ENCODE measurements at places on chromosomes 11 and 22.

- H3K4me3 ChIP-seq, result no peak overlapping the region
- no peaks in the 10 kb centered on the region for H3K36me3 ChIP-seq
- DNase-seq, result no peak
These were observed 166.2 kb downstream of the PGR start for GRCh38 chr11:100963375-100963774.

DNA sequence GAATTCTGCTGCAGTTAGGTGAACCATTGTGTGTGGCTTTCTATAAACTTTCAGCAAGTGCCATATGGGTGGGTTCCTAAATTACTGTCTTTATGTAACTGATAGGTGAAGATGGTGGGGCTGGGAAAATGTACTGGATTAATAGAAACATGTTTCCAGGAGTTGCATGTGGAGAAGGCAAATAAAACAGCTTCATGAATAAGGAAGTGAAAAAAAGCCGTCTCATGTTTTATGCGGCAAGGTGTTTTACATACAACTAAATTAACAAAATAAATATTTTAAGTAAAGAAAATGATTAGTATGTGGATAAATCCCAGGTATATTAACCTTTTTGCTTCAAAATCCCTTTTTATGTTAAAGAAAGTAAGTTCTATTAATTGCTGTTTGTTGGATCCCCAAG, 67.2 kb downstream of the EXT2 start:
- H3K27ac ChIP-seq, result no peak overlapping the region
- no peaks in the 10 kb centered on the region for H3K27me3 ChIP-seq
- H3K4me1 ChIP-seq, result no peaks in the 10 kb centered on the region
- H3K36me3 ChIP-seq, result peaks cover 4% of the 10 kb centered on the region
- H3K4me3 ChIP-seq, result no peak overlapping the region
- no peak for DNase-seq

DNA sequence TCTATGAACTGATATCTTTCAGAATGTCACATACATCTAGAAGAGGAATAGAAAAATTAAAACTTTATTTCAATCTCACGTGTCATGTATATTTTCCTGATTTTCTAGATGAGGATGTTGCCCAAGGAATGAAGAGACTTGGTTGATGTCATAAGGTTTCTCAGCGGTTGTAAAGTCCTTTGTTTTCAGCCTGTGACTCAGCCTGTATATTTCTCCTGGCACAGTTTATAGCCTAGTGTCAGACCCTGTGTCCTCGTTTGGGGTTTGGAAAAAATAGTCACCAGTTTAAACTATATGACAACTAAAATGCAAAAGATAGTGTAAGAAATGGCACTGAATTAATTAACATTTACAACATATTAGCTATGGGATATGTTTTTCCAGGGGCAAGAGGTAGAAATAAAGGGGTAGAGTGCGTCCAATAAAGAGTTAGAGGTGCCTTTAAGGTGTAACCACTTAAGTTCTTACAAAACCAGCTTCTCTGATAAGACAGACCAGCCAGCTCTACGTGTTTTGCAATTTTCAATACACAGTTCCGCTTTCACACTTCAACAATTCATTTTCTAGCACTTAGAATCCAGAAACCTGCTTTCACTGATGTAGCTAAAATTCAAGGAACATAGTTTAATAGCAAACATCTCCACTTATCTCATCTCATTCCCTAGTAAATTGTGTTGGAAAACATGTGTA, 1432.6 kb upstream of the TENM4 start:
- no peaks in the 10 kb centered on the region for H3K36me3 ChIP-seq
- no peak overlapping the region for H3K4me3 ChIP-seq
- no peak for DNase-seq
- no peaks in the 10 kb centered on the region for H3K27me3 ChIP-seq

GRCh38 chr11:9142732-9143131, 51.3 kb upstream of the SCUBE2 start:
- H3K4me3 ChIP-seq, result no peak overlapping the region
- H3K27me3 ChIP-seq, result no peaks in the 10 kb centered on the region
- H3K27ac ChIP-seq, result no peak overlapping the region
- DNase-seq, result no peak
- H3K4me1 ChIP-seq, result no peaks in the 10 kb centered on the region

- no peak for DNase-seq
- H3K4me1 ChIP-seq, result no peaks in the 10 kb centered on the region
- peaks cover 6% of the 10 kb centered on the region for H3K27me3 ChIP-seq
- no peak overlapping the region for H3K4me3 ChIP-seq
These were observed 3.8 kb upstream of the MFRP start for GRCh38 chr11:119350302-119350701.

DNA sequence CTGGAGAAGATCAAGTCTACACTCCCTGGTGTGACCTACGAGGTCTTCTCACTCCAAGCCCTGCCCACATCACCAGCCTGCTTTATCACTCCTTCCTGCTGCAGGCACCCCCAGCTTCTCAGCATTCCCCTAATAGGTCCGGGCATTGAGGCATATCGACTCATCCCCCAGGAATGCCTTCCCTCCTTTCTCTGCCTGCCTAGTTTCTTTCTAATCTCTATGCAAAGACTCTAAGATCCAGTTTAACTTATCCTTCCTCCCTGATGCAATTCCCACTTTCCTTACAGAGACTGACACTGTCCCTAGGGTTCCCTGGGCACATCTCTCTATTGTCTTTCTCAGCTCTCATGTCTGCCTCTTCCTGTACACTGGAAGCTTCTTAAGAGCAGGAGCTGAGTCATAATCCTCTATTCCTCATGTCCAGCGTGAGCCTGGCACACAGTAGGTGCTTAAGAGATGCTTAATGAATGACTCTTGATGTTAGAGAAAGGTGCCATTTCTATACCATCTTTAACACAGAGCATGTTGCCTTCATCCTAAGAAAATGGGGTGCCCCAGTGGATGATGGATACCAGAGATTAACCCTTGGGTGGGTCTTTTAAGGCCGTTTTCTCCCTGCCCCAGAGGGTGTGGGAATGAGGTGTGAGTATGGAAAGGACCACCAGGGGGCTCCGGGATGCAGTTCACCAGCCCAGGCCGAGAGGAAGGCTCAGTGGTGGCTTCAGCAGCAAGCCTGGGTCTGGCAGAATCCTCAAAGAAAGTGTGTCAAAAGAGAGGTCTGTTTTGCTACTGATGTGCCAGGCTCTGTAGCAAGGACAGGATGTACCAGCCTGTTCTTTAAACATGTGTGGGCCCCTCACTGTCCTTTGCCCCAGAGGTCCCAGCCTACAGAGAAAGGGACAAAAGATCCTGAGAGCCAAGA, 34.7 kb downstream of the PARVA start:
- H3K36me3 ChIP-seq, result no peaks in the 10 kb centered on the region
- no peaks in the 10 kb centered on the region for H3K4me1 ChIP-seq
- H3K27ac ChIP-seq, result no peak overlapping the region
- peaks cover 2% of the 10 kb centered on the region for H3K27me3 ChIP-seq

- no peaks in the 10 kb centered on the region for H3K27me3 ChIP-seq
- H3K4me3 ChIP-seq, result no peak overlapping the region
- H3K36me3 ChIP-seq, result no peaks in the 10 kb centered on the region
- DNase-seq, result no peak
These were observed 20.4 kb upstream of the GRAMD1B start for GRCh38 chr11:123409456-123410217.

DNA sequence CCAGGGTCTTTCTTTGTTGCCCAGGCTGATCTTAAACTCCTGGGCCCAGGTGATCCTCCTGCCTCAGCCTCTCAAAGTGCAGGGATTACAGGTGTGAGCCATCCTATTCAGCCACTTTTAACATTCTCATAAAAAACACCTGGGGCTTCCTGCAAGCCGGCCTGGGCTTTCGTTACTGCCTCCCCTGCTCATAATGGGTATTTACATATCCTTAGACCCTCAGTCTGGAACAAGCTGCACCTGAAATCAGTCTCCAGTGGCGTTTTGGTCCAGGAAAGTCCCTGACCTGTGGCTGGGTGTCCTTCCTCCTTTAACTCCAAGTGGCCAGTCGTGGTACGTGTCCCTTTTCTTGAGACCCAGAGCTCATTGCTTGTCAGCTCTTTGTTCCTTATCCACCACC, 320.7 kb downstream of the TMEM135 start:
- H3K4me1 ChIP-seq, result no peaks in the 10 kb centered on the region
- no peak overlapping the region for H3K27ac ChIP-seq
- no peaks in the 10 kb centered on the region for H3K36me3 ChIP-seq
- no peak overlapping the region for H3K4me3 ChIP-seq
- no peak for DNase-seq

GRCh38 chr11:12725863-12726682, 51.9 kb downstream of the TEAD1 start:
- H3K4me1 ChIP-seq, result no peaks in the 10 kb centered on the region
- H3K36me3 ChIP-seq, result no peaks in the 10 kb centered on the region
- DNase-seq, result no peak
- H3K27ac ChIP-seq, result no peak overlapping the region
- H3K27me3 ChIP-seq, result peaks cover 23% of the 10 kb centered on the region

DNA sequence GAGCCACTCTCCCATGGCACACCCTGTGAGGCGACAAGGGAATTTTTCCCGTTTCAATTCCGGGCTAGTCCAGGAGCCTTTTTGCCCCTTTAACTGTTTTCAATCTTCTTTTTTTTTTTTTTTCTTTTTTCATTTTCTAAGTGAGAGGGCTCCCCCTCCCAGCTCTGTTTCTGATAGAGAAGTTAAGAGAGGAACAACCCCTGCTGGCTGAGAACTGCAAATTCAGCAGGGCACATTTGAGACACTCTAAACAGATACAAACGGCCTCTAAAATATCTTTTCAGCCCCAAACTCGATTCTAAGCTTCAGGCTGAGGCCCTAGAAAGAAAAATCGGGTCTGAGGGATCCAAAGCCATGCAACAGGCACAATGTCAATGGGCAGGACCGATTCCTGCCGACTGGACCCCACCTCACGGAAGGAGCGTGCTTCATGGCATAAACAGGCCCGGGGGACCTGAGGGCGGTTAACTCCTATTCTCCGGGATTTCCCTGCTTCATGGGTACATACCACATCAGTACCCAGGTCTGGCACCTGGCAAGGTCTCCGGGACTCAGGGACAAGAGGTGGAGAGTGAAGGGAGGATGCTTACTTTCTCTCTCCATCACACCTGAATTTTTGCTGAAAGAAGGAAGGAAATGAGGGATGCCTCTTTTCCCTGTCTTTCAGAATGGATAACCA, 627.5 kb downstream of the BUD13 start:
- no peaks in the 10 kb centered on the region for H3K4me1 ChIP-seq
- no peak for DNase-seq
- no peaks in the 10 kb centered on the region for H3K36me3 ChIP-seq
- H3K4me3 ChIP-seq, result no peak overlapping the region
- H3K27me3 ChIP-seq, result no peaks in the 10 kb centered on the region

DNA sequence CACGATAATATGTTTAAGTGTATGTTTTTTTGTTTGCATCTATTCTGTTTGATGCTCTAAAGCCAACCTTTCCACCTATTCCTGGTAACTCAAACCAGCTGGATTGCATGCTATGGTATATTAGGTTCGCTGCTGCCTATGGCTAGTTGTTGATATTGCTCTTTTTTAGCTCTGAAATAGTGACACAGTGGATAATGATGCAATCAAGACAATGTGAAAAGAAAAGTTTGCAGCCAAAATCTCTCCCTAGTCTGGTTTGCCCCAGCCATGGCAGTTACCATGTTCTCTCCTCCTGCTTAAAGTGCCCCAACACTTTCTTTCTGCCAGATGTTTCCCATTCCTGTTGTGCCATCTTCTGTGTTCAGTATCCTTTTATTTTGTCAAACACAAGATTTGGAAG, 269.7 kb downstream of the DYNC2H1 start:
- no peak overlapping the region for H3K27ac ChIP-seq
- DNase-seq, result no peak
- H3K4me3 ChIP-seq, result no peak overlapping the region
- H3K27me3 ChIP-seq, result no peaks in the 10 kb centered on the region
- no peaks in the 10 kb centered on the region for H3K4me1 ChIP-seq
- no peaks in the 10 kb centered on the region for H3K36me3 ChIP-seq

DNA sequence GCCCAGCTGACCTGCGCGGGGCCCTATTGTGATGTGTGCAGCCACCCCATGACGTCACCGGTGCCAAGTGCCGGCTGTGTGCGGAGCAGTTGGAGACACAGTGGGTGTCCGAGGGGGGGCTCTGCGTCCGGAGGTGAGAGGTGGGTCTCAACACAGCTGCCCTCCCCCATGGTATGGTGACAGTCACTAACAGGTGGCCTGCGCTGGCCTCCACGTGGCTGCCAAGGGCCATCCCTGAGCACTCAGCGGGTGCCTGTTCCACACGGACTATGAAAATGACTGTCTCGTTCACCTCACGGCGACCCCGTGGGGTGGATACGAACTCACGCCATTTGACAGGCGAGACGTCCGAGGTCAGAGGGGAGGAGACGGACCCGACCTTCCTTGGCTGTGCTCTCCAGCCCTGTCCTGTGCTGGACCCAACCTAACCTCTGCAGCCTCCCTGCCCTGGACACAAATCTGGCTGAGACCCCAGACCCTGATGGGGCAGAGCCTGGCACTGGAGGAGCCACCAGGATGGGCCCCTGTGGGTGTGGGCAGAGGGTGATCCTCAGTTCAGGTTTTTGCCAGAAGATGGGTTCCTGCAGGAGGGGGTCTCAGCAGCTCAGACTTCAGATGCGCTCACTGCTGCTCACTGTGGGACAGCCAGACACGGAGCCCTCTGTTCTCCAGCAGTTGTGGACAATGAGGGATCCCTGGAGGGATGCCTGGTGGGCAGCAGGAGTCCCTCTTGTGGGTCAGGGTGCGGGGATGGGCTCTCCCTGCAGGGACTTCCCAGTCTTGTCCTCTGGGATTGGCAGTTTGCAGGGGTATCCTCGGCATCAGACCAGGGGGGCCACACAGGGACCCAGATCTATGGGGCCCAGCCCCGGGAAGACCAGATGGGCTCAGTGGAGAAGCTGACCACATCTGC, 6.3 kb downstream of the HRAS start:
- H3K4me1 ChIP-seq, result peaks cover 6% of the 10 kb centered on the region
- no peak for DNase-seq
- H3K36me3 ChIP-seq, result peaks cover 8% of the 10 kb centered on the region
- no peaks in the 10 kb centered on the region for H3K27me3 ChIP-seq

DNA sequence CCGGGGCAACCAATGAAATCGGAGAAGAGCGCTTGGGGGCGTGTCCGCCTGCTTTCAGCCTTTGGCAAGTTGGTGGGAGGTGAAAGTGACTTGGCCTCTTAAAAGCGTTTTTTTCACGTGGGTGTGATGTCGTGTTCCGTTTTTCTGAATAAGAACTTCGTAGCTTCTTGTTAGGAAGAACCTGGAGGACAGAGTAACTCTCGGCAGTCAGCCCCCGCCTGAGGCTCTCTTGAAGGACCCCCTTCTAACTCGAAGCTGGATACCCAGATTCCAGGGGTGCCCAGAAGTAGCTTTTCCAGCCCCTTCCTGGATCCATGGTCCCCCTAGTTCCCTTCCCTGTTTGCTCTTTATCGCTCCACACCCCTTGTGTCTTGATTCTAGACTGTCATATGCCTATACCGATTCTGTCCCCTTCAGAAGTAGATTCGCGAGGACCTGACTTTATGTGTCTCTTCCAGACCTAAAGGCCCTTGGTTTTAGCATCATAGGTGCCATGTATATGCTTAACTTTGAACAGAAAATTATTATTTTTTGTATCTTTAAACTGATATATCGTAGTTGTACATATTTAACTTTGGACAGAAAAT, 915 bp upstream of the OSBP start:
- no peaks in the 10 kb centered on the region for H3K27me3 ChIP-seq
- peak overlapping the region; percentile 97 for H3K27ac ChIP-seq
- H3K4me1 ChIP-seq, result peaks cover 39% of the 10 kb centered on the region
- H3K36me3 ChIP-seq, result peaks cover 10% of the 10 kb centered on the region
- DNase-seq, result no peak

Measured in CD4-positive, CD25-positive, alpha-beta regulatory T cell (primary cell).